Activated CD4-positive, CD25-positive, alpha-beta regulatory T cell treated with anti-CD3 and anti-CD28 coated beads, Interleukin-2, amount 50 U/mL, for 24 hours (primary cell): ENCODE measurements at places on chromosomes 1 and 21.
A peak's percentile ranks its signal among the peaks of the same experiment; 100 is the strongest.

- no peak for ATAC-seq
Measured at GRCh38 chr1:107246775-107247345, 106.0 kb downstream of the NTNG1 start.

DNA sequence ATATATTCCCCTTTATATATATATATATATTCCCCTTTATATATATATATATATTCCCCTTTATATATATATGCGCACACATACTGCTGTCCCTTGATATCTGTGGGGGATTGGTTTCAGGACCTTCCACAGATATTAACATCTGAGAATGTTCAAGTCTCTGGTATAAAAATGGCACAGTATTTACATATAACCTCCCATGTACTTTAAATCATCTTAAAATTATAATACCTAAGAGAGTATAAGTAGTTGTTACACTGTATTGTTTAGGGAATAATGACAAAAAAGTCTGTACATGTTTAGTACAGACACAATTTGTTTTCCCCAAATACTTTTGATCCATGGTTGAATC is 45.8 kb downstream of the NR5A2 start:
- no peak for ATAC-seq

DNA sequence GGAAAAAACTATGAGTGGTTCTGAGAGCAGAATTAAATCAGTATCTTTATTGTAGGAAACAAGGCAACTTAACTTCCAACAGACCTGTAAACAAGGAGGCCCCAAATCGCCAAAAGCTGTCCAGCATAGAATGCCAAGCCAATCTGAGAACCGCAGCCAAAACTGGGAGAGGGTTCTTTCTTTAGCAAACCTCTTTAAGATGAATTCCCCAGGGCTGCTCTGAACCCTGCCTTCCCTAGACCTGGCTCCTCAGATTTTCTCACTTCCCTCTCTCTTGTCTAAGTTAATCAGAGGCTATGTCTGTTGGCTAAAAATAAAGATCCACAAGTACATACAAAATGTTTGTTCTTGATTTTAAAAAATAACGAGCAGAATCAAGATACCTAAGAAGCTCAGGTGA is 141.4 kb downstream of the SMYD3 start:
- ATAC-seq = no peak

GRCh38 chr1:96416111-96416595 is 305.4 kb upstream of the PTBP2 start:
- no peak for ATAC-seq

- ATAC-seq = no peak
Measured at GRCh38 chr1:48109390-48110013, 112.3 kb upstream of the TRABD2B start.

GRCh38 chr1:3316340-3316943 is 138.0 kb upstream of the ARHGEF16 start:
- peak; percentile 77 for ATAC-seq

DNA sequence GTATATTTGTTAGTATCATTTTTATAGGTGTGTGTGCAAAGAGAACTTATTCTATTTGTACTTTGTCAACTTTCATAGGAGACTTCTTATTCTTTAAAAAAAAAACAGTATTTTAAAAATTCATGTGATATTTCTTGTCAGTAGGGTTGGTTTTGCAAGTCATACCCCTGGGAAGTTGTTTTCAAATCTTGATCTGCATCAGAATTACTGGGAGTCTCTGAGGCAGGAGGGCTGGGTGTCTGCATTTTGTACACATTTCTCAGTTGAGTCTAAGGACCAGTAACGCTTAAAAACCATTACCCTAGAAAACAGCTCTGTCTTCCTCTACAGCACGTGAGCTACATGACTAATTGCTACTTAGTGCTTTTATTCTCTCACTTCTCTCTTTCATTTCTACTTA is 76.0 kb upstream of the CTTNBP2NL start:
- no peak for ATAC-seq

DNA sequence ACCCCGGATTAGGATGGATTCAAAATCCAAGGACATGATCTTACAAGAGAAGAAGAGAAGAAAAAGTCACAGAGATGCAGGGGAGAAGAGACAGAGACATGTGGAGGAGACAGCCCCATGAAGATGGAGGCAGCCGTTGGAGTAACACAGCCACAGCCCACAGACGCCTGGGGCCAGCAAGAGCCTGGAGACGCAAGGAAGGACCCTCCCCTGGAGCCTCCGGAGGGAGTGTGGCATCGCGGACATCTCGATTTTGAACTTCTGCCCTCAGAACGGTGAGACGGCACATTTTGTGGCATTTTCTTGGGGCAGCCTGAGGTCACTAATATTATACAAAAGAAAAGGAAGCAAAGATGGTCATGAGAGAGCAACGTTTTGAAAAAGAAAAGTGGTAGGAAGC is 28.8 kb downstream of the ABCG1 start:
- ATAC-seq = no peak

GRCh38 chr1:64356636-64357256 is 113.2 kb upstream of the CACHD1 start:
- ATAC-seq = no peak

GRCh38 chr1:177848577-177848976 is 121.3 kb downstream of the SEC16B start:
- no peak for ATAC-seq

- no peak for ATAC-seq
Measured at GRCh38 chr1:25757151-25757845, 42.7 kb upstream of the SELENON start.

GRCh38 chr21:14871861-14872260 is 192.9 kb downstream of the NRIP1 start:
- no peak for ATAC-seq

GRCh38 chr1:56107275-56107638 is 472.1 kb downstream of the PLPP3 start:
- ATAC-seq = no peak

GRCh38 chr1:81605023-81605422 is 195.7 kb upstream of the ADGRL2 start:
- ATAC-seq = no peak

- ATAC-seq = no peak
Measured at GRCh38 chr1:33473900-33474299, 1.5 kb downstream of the ZSCAN20 start.

GRCh38 chr1:39187275-39188046 is 17.0 kb upstream of the MACF1 start:
- no peak for ATAC-seq

DNA sequence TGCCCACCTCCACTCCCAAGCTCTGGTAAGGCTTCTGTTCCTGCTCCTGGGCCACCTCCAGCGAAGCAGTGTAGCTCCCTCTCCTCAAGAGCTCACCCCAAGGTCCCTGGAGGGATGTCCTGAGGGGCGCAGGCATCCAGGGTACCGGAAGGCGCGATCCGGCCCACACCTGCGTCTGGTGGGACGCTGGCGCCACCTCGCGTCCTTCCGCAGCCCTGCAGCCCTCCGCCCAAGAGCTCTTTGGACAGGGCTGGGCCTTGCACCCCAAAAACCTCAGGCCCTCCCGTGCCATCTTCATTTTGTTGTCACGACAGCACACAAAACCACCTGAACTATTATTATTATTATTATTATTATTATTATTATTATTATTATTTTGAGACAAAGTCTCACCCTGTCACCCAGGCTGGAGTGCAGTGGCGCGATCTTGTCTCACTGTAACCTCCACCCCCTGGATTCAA is 49.2 kb upstream of the PAX7 start:
- no peak for ATAC-seq

GRCh38 chr1:5514527-5515183 is 477.6 kb downstream of the NPHP4 start:
- peak; percentile 68 for ATAC-seq

- ATAC-seq = no peak
Measured at GRCh38 chr1:30824736-30825429, 67.3 kb upstream of the LAPTM5 start.

DNA sequence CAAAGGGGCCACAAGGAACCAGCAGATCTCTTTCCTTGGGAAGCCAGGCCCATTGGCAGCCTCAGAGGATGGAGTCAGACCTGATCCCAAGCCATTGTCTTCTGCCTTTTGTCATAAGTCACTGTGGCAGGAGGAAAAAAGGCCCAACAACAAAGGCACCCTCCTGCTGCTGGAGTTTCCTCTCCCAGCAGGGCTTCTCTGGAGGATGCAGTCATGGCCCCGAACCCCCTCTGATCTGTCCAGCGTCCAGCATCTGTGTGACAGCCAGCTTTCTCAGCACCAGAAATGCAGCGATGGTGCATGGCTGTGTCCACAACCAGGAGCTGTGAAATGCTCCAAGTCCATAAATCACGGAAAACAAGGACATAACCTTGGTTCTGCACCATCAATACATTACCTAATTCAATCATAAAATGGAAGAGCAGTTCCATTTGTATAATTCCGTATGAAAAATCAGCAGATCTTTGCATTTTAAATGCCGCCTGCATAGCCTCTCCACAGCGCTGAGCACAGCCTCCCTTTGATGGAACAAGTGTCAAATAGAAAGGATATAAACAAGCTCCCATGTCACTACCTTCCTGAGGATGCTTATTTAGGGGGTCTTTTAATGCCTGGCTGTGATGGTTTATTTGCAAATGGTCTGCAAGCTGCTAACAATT is 30.6 kb downstream of the AJAP1 start:
- ATAC-seq = no peak

DNA sequence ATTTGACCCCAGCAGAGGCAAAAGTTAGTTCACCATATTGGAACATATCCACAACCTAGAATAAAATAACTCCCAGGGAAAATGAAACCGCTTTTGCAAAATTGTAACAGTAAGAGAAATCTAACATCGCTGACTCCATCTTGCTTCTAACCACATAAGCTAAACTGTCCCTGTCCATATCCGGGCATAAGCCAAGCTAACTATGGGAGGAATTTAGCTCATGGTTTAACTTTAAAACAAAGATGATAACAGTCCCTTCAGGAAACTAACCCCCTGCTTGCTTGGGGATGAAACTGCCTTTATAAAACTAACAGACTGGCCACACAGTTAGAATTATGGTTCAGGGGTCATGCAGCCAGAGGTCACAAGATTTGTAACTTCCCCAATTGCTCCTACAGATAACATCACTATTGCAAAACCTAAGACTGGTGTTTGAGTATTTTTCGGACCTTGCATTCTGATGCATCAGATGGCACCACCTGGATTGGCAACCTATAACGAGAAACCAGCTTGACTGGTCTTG is 46.3 kb downstream of the TESK2 start:
- no peak for ATAC-seq

GRCh38 chr1:30029677-30030076 is 693.7 kb downstream of the MATN1 start:
- no peak for ATAC-seq

DNA sequence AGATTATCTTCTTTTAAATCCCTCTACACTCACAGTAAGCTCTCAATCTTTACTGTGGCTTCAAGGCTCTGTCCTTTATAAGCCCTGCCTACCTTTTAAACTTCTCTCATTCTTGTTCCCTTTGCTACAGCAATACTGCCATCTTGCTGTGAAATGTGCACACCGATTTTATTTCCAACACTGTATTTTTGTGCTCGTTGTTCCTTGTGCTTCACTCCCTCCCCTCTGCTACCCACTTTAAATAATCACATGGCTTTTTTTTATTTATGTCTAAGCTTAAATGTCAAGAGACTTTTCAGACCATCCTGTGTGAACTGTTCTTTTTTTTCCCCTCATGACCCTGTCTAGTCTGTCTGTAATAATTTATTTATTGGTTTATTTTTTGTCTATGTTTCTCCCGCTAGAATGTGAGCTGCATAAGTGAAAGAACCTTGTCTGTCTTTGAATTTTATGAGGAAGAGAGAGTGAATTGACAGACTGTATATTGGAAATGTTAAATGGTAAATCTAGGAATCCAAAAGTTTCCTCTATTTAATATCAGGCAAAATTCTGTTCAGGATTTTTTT is 45.7 kb downstream of the ABCD3 start:
- ATAC-seq = no peak

DNA sequence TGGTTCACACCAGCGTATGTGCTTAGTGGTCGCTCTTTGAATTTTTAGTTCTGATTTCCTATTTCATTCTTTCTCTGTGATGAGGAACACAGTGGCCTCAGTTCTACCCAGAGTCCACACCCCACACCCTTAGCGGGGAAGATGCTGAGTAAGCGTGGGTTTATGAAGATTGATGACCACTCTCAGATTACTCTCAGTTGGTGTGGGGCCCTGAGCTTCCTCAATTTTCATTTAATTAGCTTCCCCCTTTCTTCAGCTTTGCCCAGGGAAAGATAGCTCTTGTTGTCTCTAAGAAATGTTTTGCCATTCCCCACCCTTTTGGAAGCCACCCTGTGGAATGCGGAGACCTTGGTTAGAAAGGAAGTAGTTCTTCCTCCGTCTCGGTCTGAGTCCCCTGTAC is 299.9 kb upstream of the PROX1 start:
- ATAC-seq = no peak

DNA sequence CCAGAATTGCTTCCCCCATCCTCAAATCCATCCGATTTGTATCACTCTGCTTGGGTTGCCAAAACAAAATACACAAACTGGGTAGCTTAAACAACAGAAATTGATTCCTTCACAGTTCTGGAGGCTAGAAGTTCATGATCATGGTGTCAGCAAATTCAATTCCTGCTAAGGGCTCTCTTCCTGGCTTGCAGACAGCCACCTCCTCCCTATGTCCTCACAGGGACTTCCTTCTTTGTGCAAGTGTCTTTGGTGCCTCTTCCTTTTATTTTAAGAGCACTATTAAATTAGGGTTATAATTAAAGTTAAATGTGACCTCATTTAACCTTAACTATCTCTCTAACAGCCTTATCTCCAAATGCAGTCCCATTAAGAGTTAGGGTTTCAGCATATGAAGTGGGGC is 112.8 kb downstream of the PLPP3 start:
- ATAC-seq = no peak

- ATAC-seq = no peak
Measured at GRCh38 chr1:196910215-196910614, 22.4 kb downstream of the CFHR4 start.

DNA sequence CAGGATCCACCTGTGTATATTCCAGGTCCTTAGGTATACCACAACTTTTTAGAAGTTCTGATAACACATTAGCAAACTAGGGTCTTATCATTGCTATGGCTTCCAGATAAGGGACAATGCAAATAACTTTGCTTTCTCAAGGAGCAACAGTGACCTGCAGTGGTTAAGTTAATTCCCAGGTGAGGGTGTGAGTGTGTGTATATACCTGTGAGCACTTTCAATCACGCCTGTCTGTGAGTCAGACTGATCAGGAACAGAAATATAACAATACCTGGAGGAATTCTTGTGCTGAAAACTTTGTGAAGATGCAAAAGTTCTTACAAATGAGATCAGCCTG is 317.0 kb downstream of the PAPPA2 start:
- no peak for ATAC-seq
